ENCODE measurements at places on chromosomes 2 and 18.

- DNase-seq: no peak
Measured at GRCh38 chr2:225781991-225782390, 382.5 kb downstream of the NYAP2 start.

DNA sequence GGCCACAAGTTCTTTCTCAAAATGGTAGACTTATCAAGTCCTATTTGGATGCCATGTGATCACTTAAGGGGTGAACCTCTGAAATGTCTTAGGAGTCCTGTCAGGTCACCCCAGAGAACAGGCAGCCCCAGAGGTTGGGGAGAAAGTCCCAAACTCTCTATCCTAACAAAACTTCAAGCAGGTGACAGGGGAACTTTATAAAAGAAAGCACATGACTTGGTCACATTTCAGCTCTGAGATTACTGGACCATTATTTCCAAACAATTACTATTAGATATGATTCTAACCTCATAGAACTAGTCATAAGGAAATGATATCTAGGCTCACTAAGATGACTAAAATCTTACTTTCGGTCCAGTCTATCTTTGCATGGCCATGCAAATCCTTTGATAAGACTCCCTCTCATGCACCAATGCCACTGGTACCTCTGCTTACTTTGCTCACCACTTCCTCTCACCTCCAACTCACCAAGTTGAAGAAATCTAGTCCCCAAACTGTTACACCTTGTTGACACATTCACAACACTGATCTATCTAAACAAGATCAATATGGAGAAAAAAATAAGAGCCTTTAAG, 107.0 kb downstream of the GALNT14 start:
- DNase-seq: no peak

DNA sequence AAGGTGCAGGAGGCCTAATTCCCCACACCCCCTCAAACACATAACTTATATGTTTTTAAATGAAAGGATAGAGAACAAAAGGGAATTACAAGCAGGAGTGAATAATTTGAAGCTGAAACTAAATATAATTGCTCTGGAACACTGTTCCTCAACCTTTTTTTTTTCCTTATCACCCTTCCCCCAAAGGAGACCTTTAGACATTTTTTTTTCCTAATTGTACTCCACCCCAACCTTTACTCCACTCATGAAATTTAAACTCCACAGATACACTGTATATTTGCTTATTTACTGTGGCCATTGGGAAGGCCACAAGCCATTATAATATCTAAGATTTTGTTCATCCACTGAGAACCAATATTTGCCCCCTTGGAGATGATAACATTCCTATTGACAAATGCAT, 45.4 kb upstream of the PELI1 start:
- no peak for DNase-seq

DNA sequence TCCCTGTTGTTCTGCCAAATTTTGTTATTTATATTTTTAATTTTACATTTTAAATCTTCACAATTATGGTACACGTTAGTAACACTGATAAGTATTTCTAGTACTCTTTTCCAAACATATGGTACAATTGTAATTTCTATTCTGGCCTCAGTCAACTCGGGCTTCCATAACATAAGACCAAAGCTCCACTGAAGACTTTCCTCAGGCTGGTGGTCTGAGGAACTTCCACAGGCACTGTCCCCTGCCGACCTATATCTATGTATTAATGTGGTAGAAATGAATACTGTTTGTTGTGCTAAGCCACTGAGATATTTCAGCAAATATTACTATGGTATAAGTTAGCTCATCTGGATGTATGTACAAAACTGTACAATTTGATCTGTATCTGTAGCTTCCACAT, 407.6 kb upstream of the ZNF804A start:
- DNase-seq: no peak

GRCh38 chr2:86027922-86028765, 77.5 kb downstream of the POLR1A start:
- no peak for DNase-seq

- no peak for DNase-seq
Measured at GRCh38 chr2:107721178-107721577, 105.5 kb upstream of the RGPD4 start.

DNA sequence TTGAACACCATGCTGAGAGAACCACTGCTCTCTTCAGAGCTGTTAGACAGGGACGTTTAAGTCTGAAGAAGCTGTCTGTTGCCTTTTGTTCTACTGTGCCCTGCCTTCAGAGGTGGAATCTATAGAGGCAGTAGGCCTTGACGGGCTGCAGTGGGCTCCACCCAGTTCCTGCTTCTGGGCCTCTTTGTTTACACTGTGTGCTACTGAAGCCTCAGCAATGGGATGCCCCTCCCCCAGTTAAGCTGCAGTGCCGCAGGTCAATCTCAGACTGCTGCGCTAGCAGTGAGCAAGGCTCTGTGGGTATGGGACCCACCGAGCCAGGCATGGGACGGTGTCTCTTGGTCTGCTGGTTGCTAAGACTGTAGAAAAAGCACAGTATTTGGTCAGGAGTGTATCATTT, 162.3 kb upstream of the NXPH2 start:
- DNase-seq: no peak

DNA sequence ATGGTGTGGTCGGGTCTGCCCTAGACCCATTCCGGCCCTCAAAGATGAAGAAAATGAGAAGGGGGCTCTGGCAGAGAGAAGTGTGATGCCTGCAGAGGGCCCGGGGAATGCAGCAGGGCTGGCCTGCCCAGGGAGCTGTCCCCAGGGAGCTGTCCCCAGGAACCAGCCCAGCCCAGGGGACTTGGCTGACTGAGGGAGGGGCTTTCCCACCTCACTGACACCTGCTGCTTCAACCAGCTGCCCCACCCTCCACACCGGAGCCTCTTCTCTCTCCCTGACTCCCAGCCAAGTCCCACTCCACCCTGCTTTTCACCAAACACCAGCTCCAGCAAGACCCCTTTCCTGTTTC, 111.2 kb downstream of the STPG4 start:
- no peak for DNase-seq

DNA sequence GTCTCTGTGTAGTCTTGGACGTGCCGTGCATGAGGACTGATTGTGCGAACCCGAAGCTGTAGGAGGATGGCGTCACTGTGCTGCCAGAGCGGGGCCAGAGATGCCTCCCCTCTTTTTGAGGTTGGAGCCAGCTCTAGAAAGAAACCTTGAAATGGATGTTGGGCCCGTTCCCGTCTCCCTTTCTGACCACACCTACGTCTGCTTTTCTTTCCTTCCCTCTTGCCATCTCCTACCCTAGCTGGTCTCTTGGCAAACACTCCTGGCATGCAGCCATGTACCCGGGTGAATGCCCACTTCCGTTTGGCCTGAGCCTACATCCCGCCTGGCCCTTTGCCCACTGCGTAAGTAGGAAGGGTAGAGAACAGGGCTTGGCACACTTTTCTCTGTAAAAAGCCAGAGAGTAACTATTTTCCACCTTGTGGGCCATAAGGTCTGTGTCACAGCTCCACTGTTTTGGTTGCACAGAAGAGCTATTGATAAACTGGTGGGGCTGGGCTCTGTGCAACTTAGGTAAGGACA, 37.4 kb downstream of the SH3BP4 start:
- DNase-seq: no peak

- DNase-seq: no peak
Measured at GRCh38 chr2:120293096-120294007, 40.7 kb downstream of the RALB start.

GRCh38 chr2:65055422-65056214, 598 bp upstream of the CEP68 start:
- no peak for DNase-seq

DNA sequence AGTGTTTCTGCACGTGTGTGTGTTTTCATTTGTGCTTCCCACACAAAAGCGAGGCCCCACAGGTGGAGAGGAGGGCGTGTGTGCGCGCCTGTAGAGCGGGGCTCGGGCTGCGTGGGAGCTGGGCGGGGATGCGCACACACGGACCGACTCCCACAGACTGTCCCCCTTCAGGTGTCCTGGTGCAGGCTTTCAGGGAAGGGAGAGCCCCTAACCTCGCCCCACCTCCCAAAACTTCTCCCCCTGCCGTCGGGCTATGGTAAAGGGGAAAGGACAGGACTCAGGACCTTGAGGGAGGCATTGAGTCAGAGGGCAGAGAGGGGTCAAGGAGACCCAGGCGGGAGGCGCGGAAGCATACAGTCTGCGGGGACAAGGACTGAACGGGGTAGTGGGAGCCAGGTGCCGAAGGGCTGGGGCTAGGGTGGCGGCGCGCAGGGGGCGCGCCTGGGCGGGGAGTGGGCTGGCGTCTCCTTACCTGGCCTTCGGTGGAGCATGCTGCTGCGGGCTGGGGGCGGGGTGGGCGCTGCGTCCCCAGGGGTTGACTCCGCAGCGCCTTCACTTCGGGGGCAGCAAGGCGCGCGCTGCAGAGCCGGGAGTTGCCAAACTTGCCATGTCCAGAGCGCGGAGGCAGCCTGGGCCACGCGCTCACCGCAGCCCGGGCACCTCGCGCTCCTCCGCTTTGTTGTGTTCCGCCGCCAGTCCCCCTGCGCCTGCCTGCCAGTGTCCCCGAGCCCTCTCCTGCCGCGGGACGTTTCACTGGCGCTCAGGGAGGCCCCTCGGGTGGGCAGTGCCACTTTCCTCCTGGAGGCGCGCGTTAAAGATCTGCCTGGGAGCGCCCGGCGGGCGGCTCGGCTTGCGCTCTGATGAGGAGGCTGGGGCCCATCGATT, 302.0 kb downstream of the NCKAP5 start:
- no peak for DNase-seq

GRCh38 chr2:220619525-220620220, 952.4 kb downstream of the EPHA4 start:
- no peak for DNase-seq

GRCh38 chr2:105783151-105783738, 38.5 kb downstream of the NCK2 start:
- DNase-seq: no peak

- DNase-seq: no peak
Measured at GRCh38 chr18:40152859-40153258, 1802.2 kb upstream of the PIK3C3 start.

DNA sequence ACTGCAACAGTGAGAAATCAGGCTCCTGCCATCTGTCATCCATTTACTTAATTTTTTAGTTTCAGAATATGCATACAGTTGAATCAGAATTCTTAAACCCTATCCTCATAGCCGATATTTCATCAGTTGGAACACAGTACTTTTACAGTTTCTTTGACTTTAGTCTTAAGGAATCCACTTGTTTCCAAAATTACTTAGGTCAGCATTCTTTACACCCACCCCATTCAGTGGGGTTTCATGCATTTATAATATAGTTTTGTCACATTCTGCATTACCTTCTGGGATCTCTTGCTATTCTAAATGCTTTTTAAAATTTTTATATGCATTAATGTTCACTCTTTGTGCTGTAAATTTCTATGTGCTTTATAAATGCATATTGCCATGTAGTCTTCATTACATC, 400.4 kb upstream of the LRRTM4 start:
- no peak for DNase-seq

- no peak for DNase-seq
Measured at GRCh38 chr2:241461693-241462677, 46.4 kb downstream of the STK25 start.

DNA sequence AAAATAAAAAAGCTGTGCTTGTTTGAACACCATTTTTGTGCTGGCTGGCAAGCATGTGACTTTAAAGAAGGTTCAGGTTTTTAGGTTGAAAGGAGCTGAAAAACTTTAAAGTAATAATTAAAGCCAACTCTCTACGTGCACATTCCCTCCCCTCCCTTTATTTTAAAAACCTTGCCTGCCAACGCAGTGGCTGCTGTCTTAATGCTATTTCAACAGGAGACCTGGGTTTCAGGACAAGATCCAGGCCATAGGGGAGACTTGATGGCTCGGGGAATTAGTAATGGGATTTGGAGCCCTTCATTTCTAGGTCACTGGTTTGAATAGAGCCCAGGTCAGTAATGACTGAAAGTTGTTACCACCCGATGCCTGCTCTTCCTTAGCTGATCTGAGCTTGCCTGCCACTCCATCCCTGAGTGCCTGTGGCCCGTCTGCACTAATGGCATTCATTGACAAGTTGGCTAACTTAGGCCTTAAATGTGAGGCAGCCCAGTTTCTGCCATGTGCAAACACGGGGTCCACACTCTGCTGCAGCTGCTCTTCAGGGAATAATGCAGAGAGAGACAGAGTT, 1233.2 kb upstream of the ZEB2 start:
- DNase-seq: no peak

GRCh38 chr18:9771261-9771976, 63.3 kb downstream of the RAB31 start:
- DNase-seq: no peak

GRCh38 chr2:105879106-105879802, 134.5 kb downstream of the NCK2 start:
- no peak for DNase-seq

DNA sequence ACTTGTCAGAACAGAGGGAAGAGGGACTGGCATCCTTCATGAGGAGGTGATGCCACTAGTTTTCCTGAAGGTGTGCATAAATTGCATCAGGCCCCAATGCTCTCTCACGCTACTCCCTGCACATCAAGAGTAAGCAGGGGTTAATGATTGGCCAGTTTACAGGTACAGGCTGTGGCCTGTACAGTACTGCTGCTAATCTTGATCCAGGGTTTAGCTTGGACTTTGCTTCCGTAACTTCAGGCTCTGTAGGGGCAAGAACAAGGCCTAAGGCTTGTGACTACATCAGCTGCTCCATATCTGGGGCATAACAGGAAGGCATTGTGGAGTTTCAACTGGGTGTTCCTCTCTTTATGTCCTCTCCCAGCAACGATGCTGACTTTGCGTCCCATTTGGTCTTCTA, 96.8 kb upstream of the FZD7 start:
- no peak for DNase-seq

- DNase-seq: no peak
Measured at GRCh38 chr2:239768907-239769553, 256.1 kb downstream of the NDUFA10 start.

DNA sequence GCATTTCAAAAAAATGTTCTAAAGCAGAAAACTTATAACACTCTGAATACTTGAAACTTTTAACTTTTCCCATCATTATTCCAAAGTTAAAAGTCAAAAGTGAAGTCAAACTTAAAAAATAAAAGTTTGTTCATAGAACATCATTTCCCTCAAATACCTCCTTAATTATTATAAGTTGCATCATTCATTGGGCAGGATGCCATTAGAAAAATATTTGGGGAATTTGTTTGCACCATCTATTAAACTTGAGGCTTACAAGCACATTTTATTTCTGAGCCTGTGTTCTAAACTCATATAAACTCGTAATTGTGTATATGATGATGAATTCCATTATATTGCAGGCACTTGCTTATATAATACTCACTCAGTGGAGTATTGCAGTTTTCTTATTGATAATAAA, 588.0 kb upstream of the NRXN1 start:
- no peak for DNase-seq

GRCh38 chr2:9234680-9235146, 28.1 kb downstream of the ASAP2 start:
- DNase-seq: no peak

DNA sequence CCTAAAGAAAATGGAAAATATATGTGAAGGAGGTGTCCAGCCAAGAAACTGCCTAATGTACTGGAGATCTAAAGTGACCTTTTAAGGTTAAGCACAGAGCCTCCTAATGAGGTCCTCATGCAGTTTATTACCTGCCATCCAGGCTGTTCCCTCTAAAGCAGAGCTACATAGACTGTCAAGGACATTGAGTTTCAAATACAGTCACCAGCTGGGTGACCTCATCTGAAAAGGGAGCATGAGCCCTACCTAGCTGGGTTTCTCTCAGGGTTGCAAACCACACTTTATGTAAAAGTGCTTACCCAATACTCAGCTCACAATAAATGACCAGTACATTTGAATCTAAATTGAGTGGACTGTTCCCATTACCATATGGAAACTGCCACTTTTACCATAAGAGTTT, 65.4 kb upstream of the CTNNA2 start:
- no peak for DNase-seq
